ENCODE measurements at places on chromosomes 2 and 18.

- DNase-seq, result no peak
These were observed 95.4 kb downstream of the HNMT start for GRCh38 chr2:138059487-138060300.

DNA sequence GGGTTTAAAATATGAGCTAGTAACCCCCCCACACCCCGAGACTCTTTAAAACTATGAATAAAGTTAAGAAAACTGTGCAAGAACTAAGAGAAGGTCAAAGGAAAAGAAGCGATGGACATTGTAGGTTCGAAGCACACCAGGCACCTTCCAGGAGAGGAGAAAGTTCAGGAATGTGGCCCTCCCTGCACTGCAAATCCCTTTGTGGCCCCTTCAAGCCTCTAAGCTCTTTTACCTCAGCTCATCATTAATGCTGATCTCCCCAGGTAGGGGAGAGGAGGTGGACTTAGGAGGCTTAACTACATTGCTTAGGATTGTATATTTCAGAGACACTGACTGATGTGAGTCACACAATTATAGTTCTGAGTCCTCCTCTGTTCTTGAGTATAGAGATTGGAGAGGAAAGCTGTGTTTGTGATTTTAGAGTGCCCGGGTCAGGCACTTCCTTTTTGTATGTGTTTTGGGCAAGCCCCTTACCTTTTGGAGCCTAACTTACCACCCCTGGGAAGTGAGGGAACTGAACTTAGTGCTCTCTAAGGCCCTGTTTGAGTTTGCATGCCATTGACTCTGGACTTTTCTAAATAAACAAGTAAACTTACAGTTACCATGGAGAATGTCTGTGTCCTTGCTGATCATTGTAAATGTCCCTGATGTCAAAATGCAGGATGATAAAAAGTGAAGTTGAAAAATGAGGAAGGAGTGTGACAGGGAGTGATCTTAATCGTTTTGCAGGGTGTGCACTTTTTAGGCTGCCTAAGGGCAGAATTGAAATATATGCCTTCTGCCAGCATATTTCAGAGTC lies 140.8 kb upstream of the ZEB2 start:
- DNase-seq, result no peak

- DNase-seq, result no peak
These were observed 7.5 kb downstream of the C2orf49 start for GRCh38 chr2:105344704-105345345.

DNA sequence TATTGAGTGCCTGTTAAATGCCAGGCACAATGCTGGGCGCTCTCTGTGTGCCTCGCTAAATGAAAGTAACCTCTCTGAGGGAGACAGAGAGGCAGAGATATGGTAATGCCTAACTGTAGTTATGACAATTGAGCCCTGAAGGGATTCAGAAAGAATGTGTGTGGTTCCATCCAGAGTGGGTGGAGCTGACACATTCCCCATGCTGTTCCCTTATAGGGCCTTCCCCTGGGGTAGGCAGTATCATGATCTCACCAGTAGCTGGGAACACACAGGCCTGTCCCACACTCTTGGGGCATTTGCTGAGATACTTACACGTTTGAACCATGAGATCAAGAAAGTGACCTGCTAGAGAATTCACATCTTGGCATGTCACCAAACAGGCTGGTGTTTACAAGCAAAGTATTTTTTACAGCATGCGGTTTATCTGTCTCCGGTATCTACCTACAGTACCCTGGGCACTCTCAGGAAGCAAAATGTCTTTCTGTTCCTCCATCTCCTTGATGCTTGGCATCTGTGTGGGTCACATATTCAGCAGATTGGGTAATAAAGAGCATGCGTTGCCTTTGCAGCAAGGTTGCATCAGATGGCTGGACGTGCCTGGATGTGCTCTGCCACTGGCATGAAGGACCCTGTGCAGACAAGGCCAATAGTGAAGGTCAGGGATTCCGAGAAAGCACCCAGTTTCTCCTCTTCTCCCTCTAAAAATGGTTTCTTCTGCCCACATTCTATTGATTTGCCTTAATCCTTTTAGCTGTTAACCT lies 9.4 kb downstream of the CTIF start:
- DNase-seq, result no peak

DNA sequence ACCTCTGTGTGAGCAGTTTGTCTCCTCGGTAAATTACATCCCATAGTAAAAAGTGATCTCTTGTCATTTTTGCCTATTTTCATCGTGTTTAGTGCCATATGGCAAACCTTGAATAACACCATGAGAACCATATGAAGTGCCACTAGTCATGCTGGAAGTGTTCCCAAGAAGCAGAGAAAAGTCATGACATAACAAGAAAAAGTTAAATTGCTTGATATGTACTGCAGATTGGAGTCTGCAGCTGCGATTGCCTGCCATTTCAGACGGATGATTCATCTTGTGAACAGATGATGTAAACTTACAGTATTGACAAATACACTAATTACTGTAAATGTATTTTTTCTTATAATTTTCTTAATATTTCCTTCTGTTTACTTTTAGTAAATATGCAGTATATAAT lies 846.7 kb downstream of the BCL11A start:
- no peak for DNase-seq

DNA sequence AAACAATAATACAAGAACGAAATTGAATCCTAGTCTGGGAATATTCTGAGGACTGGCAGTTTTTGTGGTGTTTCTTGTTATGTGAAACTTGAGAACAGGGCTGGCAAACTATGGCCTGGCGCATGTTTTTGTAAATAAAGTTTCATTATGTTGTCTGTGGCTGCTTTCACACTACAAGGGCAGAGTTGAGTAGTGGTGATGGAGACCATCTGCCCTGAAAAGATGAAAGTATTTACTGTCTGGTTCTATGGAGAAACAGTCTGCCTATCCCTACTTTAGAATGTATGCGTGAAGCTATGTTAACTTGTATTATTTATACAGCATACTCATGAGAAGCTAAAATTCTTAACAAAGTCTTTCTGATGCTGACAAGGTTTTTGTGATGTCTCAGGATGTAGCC lies 351.9 kb downstream of the LRRTM1 start:
- no peak for DNase-seq

DNA sequence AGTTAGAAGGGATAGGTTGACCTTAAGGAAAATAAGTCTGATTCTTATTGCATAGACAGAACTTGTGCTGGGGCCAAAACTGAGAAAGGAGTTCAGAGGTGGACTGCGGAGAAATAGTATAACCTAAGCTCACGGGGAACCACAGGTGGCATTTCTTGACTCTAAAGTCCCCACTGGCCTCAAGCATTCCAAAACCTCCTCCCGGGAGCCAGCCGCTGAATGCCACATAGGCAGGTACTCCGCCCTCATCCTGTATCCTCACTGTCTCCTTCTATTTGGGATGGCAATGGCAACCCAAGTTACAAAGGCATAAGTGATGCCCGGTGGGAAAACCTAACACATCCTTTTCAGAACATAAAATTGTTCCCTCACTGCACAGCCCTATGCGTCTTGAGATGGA lies 173.0 kb downstream of the SP3 start:
- no peak for DNase-seq

- DNase-seq, result no peak
These were observed 87.5 kb upstream of the RIOK3 start for GRCh38 chr18:23365602-23366001.

GRCh38 chr2:54631755-54632154 lies 91.7 kb upstream of the EML6 start:
- no peak for DNase-seq

DNA sequence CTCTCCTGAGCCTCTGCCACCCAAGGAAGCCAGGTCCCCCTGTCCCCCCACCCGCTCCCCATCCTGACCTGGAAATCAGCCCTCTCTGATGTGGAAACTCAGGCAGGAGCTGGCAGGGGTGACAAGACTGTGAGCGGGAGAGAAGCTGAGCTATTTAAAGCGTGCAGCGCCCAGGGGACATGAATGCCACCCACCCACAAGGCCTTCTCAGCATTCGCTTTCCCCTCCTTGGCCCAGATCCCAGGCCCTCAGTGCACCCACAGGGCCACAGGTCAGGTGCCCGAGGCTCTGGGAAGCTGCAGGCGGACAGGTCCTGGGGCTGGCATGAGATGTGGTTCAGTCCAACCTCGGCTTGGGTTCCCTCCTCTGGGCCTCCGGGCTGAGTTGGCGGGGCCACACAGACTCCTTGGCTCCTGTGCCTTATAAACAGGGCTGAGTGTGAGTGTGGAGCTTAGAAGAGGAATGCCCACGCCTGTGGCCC lies 168.3 kb downstream of the SMAD7 start:
- no peak for DNase-seq

DNA sequence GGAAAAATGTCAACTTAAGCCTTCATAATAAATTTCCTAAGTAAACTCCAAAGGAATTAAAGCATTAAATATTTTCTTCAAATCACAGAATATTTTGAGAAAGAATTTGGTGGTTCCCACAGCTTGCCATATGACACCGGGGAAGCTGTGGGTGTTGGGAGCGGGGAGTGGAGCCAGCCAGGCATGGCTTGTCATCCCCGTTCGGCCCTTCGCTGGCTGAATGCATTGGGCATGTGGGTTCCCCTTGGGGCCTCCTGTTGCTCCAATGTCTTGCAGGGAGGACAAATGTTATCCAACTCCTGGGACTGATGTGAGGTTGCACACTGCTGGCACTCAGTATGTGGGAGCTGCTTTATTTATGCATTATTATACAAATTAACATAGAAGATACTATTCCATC lies 18.6 kb downstream of the NGEF start:
- no peak for DNase-seq

DNA sequence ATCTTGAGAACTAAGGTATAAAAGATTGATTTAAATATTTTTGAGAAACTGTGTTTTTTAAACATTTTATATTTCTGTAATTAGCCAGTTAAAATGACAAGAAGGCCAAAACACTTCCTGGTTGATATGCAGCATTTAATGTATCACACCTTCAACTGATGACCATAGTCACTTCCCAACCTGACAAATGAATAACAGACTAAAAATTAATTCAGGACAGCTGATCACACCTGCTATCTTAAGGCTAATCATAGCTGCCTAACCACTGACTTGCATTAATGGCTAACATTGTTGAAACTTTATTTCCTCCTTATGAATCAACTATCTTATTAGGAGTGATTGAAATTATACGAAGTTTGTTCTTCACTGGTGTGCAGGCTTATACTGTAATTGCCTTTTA lies 125.8 kb upstream of the MSTN start:
- no peak for DNase-seq

- DNase-seq, result peak; percentile 37
These were observed 452 bp downstream of the RAPH1 start for GRCh38 chr2:203534621-203535077.

GRCh38 chr2:42864641-42865280 lies 72.4 kb upstream of the HAAO start:
- no peak for DNase-seq

- DNase-seq, result no peak
These were observed 59.7 kb upstream of the PDK1 start for GRCh38 chr2:172496160-172496608.

DNA sequence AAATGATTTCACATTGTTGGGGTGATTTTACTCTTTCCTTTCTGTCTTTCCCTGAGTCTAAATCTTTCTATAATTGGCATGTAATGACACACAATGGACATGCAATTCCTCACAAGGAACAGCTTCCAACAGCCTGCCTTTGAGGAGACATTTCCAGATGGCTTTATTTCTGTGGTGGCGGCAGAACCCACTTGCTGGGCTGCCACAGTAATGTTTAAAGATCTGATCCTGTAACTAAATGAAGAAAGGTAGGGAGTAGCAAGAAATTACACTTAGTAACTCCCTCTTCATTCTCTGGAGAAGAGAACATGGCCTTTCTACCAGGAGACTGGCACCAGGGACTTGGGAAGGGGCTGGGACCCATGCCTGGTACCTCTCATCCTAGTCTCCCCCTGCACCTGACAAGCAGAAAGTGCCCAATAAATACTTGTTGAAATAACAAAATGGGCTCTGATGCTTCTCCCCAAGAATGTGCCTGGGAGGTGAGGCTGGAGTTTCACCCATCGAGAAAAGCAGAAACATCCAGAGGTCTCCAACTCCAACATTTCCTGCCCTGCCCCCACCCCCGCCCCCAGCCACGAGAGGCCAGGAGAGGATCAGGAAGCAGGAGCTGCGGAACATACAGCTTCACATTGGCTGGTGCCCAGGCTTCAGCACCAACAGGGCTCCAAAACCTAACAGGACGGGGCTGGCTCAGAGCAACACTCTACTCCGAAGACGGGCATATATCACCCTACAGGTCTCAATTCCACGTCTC lies 92.1 kb downstream of the PXDN start:
- DNase-seq, result no peak

GRCh38 chr2:169365029-169365480 lies 2.7 kb upstream of the LRP2 start:
- no peak for DNase-seq

- no peak for DNase-seq
These were observed at the start of gene SLC66A3 for GRCh38 chr2:11155381-11156035. SLC66A3 (plus strand) TSS chr2:11155467; CDS start chr2:11155547, 80 bp downstream.

GRCh38 chr2:119283873-119284331 lies 60.3 kb downstream of the STEAP3 start:
- no peak for DNase-seq

GRCh38 chr18:24031318-24031717 lies 16.8 kb downstream of the TTC39C start:
- no peak for DNase-seq

- DNase-seq, result no peak
These were observed 4.3 kb downstream of the GAD1 start for GRCh38 chr2:170820757-170821530.

DNA sequence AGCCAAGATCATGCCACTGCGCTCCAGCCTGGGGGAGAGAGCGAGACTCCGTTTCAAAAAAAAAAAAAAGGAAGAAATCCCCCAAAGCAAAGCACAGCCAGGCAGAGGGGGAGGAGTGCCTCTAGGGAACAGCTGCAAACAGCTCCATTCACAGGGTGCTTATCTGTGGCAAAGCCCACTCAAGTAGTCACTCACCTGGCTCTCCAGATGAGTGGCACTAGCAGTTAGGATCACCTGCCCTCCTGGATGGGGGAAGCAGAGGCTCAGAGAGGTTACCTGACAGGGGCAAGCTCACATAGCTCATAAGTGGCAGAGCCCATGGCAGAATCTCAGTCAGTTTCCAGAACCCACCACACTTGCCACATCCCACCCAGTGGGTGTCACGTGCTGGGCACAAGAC lies 30.3 kb downstream of the TFCP2L1 start:
- DNase-seq, result no peak

DNA sequence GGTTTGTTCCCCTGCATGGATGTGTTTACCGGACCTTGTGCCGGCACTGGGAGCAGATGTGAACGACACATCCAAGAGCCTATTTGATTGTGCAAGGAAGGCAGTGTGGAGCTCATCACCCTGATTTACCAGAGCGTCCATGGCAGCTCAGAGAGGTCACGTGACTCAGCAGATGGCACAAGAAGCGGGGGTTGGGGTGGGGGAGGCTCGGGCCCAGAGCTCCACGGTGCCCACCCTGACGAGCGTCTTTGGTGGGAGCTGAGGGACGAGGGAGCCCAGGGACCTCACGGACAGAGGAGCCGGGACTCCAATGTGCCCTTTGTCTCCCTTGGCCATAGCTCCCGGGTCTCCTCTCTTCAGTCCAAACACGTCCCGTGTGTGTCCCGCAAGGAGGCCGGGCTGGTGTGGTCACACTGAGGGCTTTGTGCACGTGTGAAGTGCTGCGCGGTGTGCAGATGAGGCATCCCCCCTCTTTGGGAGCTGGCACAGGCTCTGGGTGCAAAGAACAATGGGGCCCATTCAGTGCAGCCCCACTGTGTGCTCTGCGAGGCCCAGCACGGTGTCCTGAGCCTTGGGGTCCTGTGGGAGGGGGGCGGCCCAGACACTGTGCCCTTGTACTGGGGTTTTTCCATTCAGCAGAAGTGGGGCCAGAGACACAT lies 15.5 kb downstream of the KCNIP3 start:
- no peak for DNase-seq

GRCh38 chr18:36284268-36284667 lies 13.2 kb upstream of the FHOD3 start:
- no peak for DNase-seq

All from stimulated activated CD4-positive, alpha-beta T cell treated with anti-CD3 and anti-CD28 coated beads, Interleukin-4, amount 100 ng/mL, for 24 hours (primary cell).